ENCODE measurements at places on chromosomes 13 and 19.

DNA sequence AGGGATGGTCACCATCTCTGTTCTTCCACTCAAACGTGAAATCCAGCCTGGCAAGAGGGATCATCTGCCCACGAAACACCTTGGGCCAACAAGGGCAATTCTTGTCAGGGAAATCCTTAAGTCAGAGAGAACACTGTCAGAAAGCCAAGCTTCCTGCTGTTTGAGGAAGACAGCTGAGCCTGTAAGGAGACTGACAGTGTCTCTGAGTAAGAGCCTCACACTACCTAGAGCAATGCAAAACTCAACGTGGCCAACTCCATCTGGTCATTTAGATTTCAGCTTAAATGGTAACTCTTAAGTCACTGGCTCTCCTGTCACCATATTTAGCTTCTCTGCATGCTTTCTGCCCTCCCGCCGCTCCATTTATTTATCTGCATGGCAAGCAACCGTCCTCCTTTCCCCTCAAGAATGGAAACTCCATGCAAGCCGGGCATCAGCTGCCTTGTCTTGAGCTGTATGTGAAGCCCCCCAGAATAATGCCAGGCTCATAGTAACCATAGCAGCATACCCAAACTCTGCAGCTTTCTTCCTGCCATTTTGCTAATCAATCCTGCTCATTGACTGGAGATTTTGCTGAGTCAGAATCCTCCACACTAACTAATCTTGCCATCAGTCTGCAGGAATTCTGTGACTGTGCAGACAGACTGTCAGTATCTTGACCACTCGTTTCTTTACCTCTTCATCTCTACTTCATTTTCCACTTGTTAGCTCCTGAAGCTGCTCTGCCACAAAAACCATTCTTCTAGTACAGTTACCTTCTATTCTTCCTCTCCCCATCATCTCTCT, 159.8 kb downstream of the IRS2 start:
- DNase-seq = no peak

GRCh38 chr13:50187352-50188029, 172.2 kb downstream of the KCNRG start:
- DNase-seq = no peak

GRCh38 chr19:17294051-17294891, 9.0 kb downstream of the ABHD8 start:
- DNase-seq = no peak

DNA sequence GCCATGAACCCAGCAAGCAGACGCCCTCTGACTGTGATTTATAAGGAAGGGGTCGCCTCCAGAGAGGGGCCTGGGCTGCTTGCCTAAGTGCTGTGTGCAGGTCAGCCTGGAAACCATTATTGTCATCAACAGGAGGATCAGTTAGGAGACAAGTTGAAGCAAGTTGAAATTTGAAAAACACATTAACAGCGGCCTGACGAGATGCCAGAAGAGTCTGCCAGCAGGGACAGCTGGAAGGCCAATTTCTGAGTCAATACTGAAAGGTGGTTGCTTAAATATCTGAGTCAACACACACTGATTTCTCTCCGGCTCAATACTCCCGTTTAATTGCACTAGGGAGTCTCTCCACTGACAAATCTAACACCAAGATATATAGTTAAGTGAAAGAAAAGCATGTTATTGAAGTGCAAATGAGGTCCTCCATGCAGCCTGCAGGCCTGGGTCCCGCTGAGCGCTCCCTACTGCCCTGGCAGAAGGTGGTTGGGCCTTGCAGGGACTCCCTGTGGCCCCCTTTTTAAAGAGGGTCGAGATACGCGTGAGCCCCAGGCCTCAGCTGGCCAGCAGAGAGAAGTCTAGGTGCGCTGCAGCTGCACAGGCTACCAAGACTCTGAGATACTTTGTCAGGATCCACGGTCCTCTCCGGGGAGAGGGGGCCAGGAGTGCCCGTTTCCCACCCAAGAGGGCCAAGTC, 91.1 kb downstream of the RNASEH2B start:
- no peak for DNase-seq

DNA sequence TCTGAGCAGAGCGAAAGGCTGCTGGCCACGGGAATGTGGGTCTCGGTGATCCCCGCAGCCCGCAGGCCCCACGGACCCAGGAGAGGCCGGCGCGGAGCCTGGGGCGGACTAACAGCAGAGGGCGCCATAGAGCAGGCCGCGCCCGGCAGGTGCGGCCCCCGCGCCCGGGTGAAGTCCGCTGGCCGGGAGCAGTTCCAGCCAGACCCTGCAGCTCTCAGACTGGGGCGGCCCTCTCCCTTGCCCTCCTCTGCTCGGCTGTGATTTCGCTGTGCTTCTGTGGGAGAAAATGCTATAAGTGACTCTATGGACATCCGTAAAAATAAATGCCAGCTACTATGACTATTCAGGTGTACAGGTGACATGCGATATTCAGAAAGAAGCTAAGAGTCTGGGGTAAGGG, 37.7 kb downstream of the GSX1 start:
- peak; percentile 6 for DNase-seq

DNA sequence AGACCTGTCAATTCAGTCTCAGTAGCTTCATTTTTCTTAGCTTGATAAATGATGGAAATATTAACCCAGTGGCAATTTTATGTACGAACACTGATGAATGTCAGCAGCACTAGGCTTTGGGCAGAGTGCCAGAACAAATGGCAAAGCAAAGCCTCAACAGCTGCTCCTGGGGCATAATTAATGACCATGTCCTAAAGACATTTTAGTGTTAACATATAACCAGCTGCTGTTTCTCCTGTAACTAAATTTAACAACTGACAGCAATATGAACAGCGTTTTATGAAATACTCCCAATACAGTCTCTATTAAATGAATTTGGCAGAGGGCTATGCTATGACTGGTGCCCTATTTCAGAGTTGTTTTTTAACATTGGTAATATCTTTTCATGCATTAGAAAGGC, 47.1 kb downstream of the ZNF568 start:
- DNase-seq = no peak

DNA sequence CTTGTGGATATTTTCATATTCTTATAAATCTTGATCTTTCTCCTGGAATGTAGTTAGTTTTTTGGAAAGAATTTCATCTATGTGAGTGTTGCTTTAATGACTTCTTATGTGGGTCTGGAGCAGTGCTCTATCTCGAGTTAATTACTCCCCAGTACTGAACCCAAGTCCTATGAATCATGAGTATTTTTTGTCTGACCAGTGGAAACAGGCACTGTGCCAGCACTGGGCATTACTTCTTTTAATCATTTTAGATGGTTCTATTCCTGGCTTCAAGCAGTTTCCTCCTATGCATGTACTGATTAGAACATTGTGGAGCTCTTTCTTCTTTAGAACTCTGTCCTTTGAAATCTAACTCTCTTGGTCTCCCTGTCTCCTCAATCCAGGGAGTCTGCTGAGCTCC, 466.3 kb downstream of the PCDH17 start:
- no peak for DNase-seq

GRCh38 chr19:28705008-28705407, 507.9 kb downstream of the UQCRFS1 start:
- no peak for DNase-seq

- DNase-seq = no peak
Observed at GRCh38 chr13:49524740-49525501, 29.2 kb downstream of the PHF11 start.

DNA sequence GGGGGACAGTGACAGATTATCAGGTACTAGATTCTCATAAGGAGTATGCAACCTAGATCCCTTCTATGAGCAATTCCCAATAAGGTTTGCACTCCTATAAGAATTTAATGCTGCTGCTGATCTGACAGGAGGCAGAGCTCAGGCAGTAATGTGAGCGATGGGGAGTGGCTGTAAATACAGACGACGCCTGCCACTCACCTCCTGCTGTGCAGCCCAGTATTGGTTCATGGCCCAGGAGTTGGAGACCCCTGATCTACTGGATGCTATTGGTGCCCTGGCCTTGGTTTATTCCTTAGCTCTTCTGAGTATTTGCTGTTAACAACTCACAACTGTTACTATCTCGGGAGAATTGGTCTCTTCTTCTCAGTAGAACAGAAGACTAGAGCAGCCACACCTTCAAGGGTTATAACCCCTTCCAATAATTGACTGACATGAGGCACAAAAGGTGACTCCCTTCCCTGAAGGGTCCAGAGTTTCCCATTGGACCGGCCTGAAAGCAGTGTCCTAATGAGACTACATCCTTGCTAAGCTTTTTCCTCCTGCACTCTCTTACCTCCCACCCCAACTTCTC, 35.0 kb upstream of the RBM26 start:
- DNase-seq = no peak

Data from thoracic aorta (tissue), 2 donors.